Naive B cell (primary cell): ENCODE measurements at places on chromosomes 4 and X. TPM values are rescaled to one million over a fixed set of nuclear protein-coding genes. Genes with fewer than 3 reads are reported as not detected.

REPS2 gene
- polyA plus RNA-seq = not detected

MAGEC2 gene
- not detected for polyA plus RNA-seq

PCDH10 gene
- not detected for polyA plus RNA-seq

ZRSR2 gene
- polyA plus RNA-seq = 25.3 TPM

ZFP42 gene
- polyA plus RNA-seq = not detected

WNK3 gene
- polyA plus RNA-seq = 0.37 TPM

TNIP2 gene
- polyA plus RNA-seq = 28.8 TPM

DNA sequence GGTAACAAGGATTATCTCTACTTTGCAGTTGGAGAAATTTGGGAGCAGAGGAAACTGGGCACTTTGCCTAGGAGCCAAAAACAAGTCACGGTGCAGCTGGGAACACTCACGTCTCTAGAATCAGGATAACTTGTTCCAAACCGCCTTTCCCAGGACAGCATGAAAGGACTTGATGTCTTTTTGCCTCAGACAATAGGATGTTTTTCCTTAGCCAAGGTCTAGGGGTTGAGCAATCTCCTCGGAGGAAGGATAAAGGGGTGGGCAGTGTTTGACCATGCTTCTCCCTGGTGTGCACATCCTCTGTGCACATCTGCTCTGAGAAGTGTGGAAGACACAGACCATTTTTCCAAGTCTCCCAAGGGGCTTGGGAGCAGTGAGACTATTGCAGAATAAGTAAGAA lies 1.7 kb upstream of the SPARCL1 start:
- DNase-seq = no peak

GRCh38 chr4:38109896-38110295 lies 149.7 kb downstream of the PTTG2 start:
- DNase-seq = no peak

DNA sequence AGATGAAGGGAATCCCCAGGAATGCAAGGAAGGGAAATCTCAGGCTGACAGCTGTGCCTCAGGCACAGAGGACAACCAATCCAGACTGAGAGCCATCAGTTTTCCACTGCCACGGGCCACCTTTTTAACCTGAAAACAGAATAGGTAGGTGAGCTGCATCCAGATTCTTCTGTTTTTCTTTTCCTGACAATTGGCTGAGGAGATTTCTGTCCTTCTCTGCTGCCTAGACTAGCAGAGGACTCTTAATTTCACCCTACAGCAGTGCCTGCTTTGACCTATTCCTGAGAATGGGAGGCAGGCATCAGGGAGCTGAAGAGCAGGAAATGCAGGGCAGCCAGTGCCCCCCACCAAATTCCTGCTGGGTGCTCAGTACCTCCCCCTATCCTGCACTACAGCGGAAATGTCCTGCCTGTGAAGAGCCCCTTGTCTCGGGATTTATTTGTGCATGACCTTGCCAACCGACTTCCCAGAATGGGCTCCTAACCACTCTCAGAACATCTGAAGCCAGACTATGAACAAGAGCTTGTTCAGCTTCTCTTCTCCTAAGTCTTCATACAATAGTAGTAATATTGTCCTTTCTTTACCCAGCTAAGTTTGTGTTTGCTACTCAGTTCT lies 65.1 kb downstream of the CASK start:
- no peak for DNase-seq
